ENCODE measurements at places on chromosomes 4 and X. TPM values are rescaled to one million over a fixed set of nuclear protein-coding genes. Genes with fewer than 3 reads are reported as not detected.
A peak's percentile ranks its signal among the peaks of the same experiment; 100 is the strongest.

The TLR1 gene
- 0.38 TPM for total RNA-seq

GRCh38 chrX:103453655-103454054 is 65.6 kb downstream of the RAB40A start:
- no peak for DNase-seq

The PIR gene
- total RNA-seq: 13.4 TPM

The DRP2 gene
- 0.23 TPM for total RNA-seq

DNA sequence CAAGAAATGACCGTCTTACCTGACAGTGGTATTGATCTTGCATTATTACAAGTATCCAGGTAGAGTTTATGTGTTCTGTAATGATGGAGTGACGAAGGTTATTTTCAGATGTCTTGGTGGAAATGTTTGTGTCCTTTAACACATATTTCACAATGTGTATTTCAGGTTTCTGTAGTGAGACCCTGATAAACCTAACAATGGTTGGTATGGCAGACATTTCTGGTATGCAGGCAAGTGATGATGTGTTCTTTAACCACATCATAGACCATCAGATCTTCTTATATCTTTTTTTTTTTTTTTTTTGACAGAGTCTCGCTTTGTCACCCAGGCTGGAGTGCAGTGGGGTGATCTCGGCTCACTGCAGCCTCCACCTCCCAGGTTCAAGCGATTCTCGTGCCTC is 14.6 kb upstream of the ATXN3L start:
- DNase-seq: no peak

GRCh38 chr4:184287697-184288255 is 70.1 kb upstream of the ENPP6 start:
- DNase-seq: no peak

The ZXDA gene
- total RNA-seq: not detected

DNA sequence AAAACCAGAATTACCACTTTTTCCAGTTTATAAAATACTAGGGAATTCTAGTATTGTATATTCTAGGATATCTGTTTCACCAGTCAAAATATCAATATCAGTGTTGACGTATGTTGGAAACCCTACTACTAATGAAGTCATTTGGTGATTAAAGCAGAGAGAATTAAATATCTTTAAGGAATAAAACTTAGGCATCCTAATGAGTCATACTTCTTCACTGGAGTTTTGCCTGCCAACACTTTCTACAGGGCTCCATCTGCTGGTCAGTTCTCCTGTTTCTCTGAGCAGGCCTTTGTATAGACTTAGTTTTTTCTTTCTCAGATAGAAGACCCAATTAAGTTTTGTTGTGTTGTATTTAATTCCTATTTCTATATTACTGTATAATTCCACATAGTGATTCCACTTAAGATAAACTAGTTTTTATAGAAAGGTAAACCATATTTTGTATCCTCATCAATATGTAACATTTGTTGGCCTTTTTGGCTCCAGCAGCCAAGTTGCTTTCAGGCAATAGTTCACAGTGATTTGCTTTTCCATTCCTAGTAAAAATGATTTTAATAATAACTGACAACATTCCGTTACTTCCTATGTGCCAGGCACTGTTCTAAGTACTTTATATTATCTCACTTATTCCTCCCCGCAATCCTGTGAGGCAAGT is 3.5 kb downstream of the AP1AR start:
- no peak for DNase-seq

GRCh38 chr4:88737307-88737941 is 39.8 kb upstream of the NAP1L5 start:
- no peak for DNase-seq

DNA sequence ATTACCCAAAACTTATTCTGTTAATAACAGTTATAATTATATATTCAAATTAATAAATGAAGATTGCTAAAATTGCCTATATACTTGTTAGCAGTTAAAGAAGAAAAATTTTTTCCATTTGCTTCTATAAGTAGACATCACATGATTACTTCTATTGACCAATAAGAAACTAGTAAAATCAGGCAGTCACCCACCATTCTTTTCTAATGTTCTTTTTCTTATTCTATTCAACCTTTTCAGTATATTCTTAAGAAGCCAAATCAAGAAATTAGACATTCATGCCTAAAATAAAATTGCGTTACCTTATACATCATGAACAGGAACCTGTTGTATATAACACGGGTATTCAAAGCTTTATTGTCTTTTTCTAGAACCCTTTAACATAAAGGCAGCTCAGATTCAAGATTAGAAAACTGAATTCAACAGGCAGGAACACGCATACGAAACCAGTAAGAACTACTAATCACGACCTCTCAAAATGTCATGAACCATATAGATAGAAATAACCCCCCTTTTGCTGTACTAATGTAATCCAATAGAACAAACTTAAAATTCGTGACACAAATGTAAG is 568.1 kb upstream of the DIPK2B start:
- DNase-seq: no peak

- no peak for DNase-seq
Measured at GRCh38 chr4:60897415-60897814, 302.7 kb upstream of the ADGRL3 start.

The MSN gene
- 382 TPM for total RNA-seq

The CC2D2A gene
- total RNA-seq: 31.5 TPM

The LIAS gene
- 6.5 TPM for total RNA-seq

- DNase-seq: no peak
Measured at GRCh38 chrX:4550018-4550417, 836.6 kb upstream of the PRKX start.

DNA sequence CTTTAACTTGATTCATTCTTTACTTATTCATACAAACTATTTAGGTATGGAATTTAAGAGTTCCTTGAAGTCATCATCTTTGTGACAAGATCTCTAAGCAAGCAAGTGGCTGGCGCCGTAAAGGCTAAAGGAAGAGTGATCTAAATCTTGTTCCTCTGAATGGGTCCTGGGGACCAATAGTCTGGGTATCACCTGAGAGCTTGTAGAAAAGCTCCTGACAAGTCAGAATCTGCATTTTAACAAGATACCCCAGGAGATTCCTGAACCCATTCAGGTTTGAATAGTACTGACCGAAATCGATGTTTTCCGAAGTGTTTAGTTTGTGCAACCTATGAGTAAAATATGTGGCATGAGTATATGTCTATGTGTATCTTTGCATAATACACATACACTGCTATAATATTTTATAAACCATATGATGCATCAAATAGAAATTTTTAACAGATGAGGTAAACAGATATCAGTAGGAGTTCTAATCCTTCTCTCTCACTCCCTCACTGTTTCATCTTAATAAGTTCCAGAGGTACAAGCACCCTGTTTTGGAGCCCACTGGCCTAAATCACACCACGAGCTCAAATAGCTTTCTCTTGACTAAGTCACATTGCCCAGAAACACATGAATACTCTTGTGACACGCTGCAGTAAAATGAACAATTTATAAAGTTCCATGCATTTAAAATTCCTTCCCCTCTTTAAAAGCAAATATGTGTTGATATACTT is 170.0 kb downstream of the RELL1 start:
- no peak for DNase-seq

The SMR3B gene
- total RNA-seq: not detected

- no peak for DNase-seq
Measured at GRCh38 chrX:15804563-15804962, 14.3 kb downstream of the ZRSR2 start.

The MAGEC3 gene
- not detected for total RNA-seq

GRCh38 chr4:1245481-1246051 is 3.4 kb downstream of the CTBP1 start:
- DNase-seq: peak; percentile 93

GRCh38 chr4:72945719-72946336 is 123.7 kb downstream of the COX18 start:
- DNase-seq: no peak

- no peak for DNase-seq
Measured at GRCh38 chr4:187565416-187565815, 430.2 kb upstream of the ZFP42 start.

The ADH1B gene
- total RNA-seq: 1.2 TPM

- no peak for DNase-seq
Measured at GRCh38 chr4:163755013-163755412, 260.5 kb downstream of the TMA16 start.

DNA sequence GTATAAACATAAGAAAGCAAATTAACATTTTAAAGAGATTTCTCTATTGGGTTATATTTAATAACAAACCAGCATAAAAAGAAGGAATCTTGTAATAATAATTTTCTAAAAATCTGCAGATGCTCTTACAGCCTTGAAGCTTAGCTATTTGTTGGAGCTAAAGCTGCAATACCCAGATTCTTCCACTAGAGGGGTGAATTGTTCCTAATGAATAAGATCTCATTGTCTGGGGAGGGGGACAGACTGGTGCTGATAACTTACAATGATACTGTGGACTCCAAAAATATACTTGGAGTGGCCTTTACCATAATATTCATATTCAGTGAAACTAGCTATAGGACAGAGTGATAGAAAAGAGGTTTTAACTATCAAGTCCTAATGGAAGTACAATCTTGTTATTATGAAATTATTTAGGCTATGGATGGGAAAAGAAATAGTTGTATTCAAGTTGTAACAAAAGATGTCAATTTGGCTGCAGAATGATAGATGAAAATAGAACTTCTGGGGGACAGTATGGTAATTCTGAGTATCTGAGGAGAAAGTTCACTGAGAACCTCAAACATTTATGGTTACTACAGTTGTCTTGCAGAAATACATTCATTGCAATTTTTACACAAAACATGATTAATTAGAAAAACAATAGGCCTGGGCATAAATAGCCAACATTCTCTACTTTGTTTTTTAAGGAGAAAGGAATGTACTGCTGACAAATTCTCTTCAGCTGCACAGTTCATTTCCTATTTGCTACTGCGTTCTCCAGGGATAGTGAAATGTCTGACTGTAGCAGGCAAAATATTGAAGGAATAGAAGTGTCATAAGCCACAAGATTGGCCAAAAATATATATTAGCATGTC is 443.3 kb downstream of the GBA3 start:
- no peak for DNase-seq

The MAGEC2 gene
- not detected for total RNA-seq

DNA sequence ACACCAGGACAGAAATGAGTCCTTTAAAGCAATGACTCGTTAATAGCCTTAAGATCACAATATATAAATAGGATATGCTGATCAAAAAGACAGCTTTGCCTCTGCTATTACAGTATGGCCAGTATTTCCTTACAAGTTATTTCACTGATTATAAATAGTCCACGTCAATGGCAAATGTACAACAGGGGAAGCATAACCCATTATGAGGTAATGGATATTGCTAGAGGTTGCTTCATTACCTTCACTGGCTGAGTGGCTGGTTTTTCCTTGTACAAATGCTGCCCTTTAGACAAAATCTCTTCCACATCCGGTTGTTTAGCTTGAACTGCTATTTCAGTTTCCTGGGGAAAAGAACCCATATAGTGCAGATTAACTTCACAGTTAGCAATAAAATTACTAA is 764.6 kb upstream of the FTHL17 start:
- no peak for DNase-seq

GRCh38 chr4:6819295-6819694 is 36.8 kb downstream of the KIAA0232 start:
- no peak for DNase-seq

DNA sequence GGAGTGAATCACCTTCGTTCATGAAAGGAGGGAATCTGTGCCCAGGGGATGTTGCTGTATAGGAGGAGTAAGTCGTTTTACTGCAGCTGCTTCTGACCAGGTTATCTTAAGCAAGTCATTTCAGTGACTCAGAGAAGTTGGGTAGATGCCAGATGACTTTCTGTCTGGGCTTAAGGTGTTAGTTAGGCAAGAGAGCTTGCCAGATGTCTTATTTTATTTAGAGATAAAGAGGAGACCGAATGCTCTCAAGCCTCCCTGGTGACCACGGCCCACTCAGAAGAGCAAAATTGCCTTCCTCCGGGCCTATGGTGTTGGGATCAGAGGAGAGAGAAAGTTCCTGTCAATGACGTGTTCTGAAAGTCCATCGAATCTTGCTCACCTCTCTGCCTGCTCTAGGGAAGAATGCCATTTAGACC is 16.3 kb upstream of the ZNF827 start:
- DNase-seq: no peak

The POU4F2 gene
- total RNA-seq: not detected

- DNase-seq: no peak
Measured at GRCh38 chr4:6802025-6802424, 19.5 kb downstream of the KIAA0232 start.

GRCh38 chr4:55411621-55412020 is 15.9 kb downstream of the TMEM165 start:
- no peak for DNase-seq

DNA sequence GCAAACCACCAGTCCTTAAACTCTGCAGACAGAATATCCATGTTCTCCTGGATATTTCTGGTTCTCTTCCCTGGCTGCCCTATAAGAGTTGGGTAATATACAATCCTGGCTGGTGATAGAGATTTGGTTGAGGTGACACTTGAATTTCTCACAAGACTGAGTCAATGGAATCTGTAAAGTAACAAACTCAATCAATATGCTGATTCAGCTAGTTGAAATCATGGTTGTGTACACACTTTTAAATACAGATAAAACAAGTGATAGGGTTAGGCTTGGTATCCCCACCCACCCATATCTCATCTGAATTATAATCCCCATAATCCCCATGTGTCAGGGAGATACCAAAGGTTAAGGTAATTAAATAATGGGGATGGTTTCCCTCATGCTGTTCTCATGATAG is 349.2 kb upstream of the MAD2L1 start:
- DNase-seq: no peak

The TLR6 gene
- total RNA-seq: 2.9 TPM

The XG gene
- not detected for total RNA-seq

- DNase-seq: no peak
Measured at GRCh38 chr4:141390571-141390970, 169.9 kb downstream of the ZNF330 start.

- no peak for DNase-seq
Measured at GRCh38 chr4:114597410-114598115, 1.0 kb upstream of the UGT8 start.

The LIN54 gene
- total RNA-seq: 12.2 TPM

GRCh38 chr4:187128222-187128621 is 404.6 kb upstream of the FAT1 start:
- no peak for DNase-seq

The DNAJB14 gene
- total RNA-seq: 57.6 TPM

- DNase-seq: no peak
Measured at GRCh38 chr4:147927377-147928137, 195.7 kb downstream of the ARHGAP10 start.

The CFI gene
- not detected for total RNA-seq

GRCh38 chrX:72052415-72053090 is 79.2 kb downstream of the RTL5 start:
- DNase-seq: peak; percentile 2

- DNase-seq: no peak
Measured at GRCh38 chr4:153067376-153067775, 131.3 kb downstream of the FHDC1 start.

The PAGE2 gene
- not detected for total RNA-seq

The CXCL11 gene
- total RNA-seq: not detected
